ENCODE measurements at places on chromosomes 1 and 21.

DNA sequence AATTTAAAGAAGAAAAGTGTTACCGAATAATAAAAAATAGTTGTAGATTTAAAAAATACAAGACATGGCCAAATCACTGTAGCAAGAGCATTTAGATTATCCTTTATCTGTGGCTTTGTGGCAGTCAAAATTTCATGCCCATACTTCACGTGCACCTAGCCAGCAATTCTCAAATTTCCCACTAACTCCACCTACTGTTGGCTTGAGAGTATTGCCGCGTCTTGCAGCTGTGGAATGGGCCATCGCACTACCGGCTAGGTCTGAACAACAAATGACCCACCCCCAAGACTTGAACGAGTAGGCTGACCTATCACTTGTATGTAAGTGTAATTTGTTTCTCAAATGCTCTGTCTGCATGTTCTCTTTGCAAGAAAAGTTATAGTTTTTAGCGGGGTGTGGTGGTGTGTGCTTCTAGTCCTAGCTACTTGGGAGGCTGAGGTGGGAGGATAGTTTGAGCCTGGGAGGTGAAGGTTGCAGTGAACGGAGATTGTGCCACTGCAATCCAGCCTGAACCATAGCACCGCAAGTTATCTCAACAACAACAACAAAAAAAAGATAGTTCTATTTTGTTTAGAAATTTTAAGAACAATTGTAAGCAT is 4.1 kb downstream of the KRTAP13-4 start:
- peak; percentile 0 for DNase-seq

- DNase-seq, result no peak
These were observed 139.9 kb upstream of the KIAA0040 start for GRCh38 chr1:175332515-175332914.

GRCh38 chr21:41824466-41825207 is 54.5 kb downstream of the PRDM15 start:
- no peak for DNase-seq

GRCh38 chr1:29625084-29625420 is 388.7 kb downstream of the PTPRU start:
- no peak for DNase-seq

DNA sequence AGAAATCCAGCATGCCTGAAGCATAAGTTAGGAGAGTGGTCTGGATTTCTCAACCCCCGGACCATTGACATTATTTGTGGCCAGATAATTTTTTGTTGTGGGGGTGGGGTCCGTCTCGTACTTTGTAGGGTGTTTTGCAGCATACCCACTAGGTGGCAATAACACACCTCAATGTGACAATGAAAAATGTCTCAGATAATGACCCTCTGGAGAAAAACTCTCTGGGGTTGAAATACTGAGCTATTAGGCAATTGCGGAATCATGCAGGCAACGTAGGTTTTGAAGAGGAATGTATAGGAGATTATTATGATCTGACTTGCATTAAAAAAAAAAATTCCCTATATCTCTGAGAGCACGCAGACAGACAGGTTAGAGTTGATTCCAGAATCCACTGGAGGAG is 25.3 kb upstream of the RRP15 start:
- no peak for DNase-seq

DNA sequence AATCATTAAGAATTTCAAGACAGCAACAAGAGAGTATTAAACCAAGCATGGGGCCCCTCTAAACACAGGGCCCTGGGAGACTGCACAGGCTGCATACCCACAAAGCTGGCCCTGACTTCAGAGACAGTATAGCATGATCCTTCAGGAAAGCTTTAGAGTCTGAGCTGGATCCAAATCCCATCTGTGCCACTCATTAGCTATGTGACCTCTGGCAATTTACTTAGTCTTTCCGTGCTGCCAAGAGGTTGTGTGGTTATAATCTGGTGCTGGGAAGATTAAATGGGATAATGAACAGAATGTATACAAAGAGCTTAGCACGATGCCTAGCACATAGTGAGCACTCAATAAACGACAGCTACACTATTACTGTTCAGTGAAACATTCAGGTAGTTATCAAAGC is 4.0 kb downstream of the PHC2 start:
- no peak for DNase-seq

DNA sequence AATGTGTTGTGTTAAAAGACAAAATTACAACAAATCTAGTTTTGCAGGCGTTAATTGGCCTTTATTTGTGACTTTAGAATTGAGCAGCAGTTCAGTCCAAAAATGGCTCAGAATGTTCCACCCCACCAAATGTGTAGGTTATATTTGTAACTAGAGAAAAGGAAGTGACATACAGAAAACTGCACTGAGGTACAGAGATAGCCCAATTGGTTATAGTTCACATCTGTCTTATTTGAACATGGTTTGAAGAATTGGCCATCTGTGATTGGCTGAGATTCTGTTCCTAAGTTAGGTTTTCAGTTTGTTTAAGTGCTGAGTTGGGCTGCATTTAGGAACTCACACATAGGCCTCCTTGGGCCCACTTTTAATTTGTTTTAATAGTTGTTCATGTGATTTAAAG is 12.0 kb upstream of the FMO2 start:
- DNase-seq, result no peak

DNA sequence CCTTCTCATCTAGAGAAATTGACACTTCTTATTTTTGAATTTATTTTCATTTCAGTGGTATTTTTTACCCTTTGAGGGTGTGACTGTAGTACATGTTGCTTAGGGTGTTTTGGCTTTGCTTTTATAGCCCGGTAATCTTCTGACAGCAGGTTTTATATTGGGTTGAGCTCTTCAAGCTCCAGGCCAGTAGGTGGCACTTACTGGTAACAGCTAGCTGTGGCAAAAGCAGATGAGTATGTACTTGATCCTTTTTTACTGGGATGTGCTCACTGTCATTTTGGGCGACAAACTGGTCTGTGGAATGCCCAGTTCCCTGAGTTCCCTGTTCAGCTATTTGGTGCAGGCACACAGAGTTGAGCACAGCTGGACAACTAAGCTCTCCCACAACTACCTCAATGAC is 916.2 kb upstream of the B3GALT2 start:
- no peak for DNase-seq

- DNase-seq, result no peak
These were observed 2.4 kb downstream of the MAB21L3 start for GRCh38 chr1:116113615-116114014.

DNA sequence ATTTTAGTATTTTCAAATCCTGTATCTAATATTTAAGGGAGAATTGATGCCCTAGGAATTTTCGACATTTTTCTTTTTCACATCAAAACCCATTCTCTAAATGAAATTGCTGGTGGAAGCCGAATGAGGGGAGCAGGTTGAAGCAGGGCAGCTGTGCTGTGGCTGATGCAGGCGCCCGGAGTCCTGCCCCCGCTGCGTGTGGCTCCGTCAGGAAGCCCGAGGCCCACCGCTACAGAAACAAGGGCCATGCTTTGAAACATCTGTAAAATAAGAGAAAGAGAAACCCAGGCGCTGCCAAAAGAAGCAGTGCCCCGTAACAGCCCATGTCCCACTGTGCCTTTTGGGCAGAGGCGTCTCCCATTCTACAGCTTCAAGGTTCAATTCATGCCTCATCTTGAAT is 41.1 kb downstream of the TENT5C start:
- DNase-seq, result no peak

DNA sequence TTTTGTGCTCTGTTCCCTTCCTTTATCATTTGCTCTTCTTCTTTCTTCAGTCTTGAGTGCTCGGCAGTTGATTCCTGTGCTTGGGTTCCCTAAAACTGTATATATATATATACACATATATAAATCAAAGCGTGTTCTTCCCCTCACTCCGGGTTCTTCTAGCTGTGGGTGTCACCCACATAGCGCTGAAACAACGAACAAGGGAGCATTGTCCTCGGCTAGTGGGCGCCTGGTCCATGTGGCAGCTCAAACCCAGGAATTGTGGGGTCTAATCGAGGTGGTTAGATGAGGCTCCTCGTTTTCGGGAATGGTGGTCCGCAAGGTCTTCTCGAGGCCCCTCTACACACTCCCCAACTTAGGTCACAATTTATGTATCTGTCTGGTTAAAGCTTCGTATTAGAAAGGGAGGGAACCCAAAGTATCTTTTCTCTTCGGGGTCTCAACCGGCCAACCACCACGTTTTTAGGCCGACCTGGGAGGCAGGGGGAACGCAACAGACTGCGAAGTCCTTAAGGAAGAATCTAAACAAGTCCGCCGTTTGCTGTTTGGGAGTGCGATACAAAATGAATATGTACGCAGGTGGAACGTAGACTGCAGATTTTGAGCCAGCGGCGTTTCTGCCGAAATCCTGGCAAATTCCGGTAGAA is 504 bp upstream of the SDHC start:
- no peak for DNase-seq

DNA sequence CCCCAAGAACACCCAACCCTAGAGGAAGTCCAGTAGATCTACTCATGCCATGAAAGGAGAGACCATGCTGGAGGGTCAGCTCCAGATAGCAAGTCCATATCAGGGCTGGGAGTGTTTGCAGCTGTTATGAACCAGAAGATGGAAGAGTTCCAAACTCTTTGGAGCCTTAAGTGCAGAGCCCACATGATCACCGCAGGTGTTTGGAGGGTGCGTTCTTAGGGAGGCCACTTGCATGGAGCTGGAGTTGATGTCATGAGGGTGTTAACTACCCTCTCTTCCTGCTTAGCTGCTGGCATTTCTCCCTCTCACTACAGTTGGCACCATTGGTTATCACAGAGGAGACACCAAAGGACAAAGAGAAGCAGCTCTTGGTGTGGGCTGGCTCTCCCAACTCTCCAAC is 616.9 kb downstream of the AJAP1 start:
- no peak for DNase-seq

- DNase-seq, result no peak
These were observed 26.0 kb upstream of the PLEKHG5 start for GRCh38 chr1:6517435-6517851.

DNA sequence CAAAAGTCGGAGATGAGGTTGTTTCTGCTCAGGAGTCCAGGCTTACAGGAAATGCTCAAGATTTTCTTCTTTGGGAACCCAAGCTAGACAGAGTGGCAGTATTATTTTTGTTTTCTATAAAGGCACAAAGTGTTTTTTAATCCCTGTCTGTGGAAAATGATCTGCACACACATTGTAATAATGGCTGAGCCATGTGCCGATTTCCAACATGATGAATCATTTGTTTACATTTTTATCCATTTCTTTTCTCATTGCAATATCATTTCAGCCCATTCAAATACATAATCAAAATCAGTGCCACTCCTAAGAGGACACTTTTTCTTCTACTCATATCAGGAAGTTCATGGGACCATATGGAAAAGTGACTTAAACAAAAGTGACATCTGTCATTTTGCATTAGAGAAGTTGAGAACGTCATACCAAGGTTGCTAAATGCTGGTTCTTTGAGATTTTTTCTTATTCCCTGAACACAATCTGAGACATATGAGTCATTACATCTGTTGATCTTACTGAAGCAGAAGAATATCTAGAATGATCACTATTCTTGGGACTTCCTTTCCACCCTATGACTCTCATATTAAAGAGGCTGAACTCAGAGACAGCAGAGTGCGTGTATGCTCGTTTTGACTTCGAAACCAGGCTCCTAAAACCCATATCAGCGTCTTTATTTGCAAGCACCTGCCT is 44.9 kb downstream of the ACTA1 start:
- DNase-seq, result peak; percentile 63

GRCh38 chr1:45365051-45365450 is 24.8 kb upstream of the MUTYH start:
- DNase-seq, result no peak

DNA sequence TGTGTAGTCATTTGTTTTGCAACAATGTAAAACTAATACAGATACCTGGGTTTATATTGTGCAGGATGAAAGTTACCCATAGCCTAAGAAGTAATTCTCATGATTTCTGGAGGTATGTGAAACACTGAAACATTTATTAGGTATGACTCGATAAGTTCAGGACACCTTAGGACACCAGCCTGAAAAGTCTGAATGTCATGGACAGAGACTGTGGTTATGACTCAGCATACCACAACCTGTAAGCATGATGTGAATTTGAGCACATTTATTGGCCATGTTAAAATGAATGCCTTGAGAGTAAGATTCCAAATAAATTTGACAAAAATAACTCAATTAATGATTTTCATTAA is 1471.7 kb upstream of the B3GALT2 start:
- DNase-seq, result peak; percentile 87

DNA sequence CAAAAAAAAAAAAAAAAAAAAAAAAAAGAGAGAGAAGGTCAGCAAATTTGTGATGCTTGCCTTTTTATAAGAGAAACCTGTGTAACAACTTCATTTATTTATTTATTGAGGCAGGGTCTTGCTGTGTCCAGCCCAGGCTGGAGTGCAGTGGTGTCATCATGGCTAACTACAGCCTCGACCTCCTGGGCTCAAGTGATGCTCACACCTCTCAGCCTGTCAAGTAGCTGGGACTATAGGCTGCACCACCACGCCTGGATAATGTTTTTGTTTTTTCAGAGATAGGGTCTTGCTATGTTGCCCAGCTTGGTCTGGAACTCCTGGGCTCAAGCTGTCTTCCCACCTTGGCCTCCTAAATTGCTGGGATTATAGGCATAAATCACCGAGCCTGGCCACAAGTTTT is 42.4 kb downstream of the DHCR24 start:
- no peak for DNase-seq

- no peak for DNase-seq
These were observed 467.8 kb downstream of the LMO4 start for GRCh38 chr1:87796471-87796901.

DNA sequence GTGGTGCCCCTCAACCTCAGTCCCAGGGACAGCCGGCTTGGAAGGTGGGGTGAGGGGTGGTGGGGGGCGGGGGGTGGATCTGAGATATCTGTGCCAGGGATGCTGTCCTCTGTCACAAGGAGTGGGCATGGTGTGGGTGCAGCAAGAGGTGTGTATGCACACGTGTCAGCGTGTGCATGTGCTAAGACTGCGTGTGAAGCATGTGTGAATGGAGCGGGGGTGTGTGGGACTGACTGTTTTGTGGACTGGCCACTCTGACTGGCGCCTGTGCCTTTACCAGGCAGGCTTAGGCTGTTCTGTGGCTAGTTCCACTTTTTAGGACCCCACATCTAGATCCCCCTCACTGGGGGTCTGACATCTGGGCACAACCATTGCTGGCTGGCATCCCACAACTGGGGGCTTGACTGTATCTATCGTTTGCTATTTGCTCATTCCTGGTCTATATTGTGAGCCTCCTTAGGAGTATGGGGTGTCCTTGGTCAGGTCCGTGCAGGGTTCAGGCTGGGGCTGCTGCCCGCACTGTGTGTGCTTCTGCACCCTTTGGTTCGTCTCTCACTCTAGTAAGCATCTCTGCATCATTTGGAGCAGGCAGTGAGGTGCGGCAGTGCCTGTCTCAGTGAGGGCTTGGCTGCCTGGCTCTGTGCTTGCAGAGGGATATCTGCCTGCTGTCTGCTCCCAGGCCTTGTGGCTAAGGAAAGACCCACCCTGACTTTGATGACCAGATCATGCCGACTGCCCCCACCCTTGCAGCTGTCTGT is 1.9 kb downstream of the AMPD2 start:
- no peak for DNase-seq

GRCh38 chr1:18721776-18722175 is 91.1 kb downstream of the PAX7 start:
- DNase-seq, result no peak

GRCh38 chr1:109354929-109355328 is 42.8 kb downstream of the SORT1 start:
- DNase-seq, result no peak
